CD4-positive, alpha-beta T cell treated with Interferon alpha-2 for 1 hour (primary cell): ENCODE measurements at places on chromosomes 2 and 18.

- DNase-seq: no peak
Observed at GRCh38 chr18:79699653-79700052, 20.1 kb downstream of the CTDP1 start.

DNA sequence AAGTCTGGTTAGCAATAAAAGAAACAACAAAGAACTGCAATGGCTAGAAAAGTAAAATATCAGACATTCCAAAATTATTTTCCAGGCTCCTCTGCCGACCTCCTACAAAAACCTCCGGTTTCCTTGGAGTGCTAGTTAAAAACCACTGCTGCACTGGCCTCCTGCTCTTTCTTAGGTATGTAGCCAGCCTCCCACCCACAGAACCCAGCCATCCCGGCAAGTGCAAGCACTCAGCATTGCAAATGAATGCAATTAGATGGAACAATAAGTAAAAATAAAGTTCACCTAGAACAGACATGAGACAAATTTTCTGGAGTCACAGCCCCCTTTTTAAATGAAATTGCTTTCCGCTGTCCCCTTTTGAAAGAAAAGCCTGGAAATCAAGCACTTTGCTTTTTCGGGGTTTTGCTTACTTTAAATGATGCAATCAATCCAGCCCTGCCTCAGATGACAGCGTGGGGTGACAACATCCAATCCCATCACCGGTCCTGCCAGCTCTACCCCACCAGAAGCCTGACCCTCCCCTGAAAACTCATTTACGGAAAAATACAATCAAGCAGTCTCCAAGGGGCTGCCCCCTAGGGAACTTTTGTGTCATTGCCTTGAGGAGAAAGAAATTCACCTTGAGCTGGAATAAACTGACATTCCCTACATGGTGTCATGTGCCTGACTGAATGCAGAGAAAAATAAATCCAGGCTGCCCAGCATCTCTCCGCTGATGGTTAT lies 199.8 kb downstream of the EPHA4 start:
- no peak for DNase-seq

DNA sequence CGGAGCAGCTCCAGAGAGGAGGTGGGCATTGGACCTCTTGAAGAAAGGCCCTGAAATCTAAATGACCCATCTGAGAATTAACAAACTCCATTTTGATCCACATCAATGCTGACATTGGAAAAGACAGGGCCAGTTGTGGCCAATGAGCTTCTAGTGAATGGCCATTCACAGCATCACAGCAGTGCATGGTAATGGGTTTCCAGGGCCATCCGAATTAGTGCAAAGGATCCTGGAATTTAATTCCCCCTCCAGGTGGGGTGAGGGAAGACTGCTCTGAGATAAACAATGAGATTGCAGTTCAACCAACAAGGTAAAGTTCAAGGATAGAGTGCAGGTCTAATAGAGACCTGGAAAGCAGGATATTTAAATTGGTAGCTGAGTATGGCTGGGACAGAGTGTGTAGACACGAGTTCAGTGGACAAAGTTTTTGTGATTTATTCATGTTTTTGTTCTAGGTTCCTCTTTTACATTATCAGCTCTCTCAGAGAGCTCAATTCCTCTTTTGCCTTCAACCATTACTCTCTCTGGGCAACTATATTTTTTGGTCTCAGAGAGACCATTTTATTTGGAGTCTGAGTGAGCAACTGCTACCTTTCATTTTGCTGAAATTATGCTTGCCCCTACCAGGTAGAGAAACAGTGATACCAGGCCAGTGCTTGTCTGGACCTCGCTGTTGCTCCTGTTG lies 5.0 kb downstream of the TACR1 start:
- DNase-seq: no peak

DNA sequence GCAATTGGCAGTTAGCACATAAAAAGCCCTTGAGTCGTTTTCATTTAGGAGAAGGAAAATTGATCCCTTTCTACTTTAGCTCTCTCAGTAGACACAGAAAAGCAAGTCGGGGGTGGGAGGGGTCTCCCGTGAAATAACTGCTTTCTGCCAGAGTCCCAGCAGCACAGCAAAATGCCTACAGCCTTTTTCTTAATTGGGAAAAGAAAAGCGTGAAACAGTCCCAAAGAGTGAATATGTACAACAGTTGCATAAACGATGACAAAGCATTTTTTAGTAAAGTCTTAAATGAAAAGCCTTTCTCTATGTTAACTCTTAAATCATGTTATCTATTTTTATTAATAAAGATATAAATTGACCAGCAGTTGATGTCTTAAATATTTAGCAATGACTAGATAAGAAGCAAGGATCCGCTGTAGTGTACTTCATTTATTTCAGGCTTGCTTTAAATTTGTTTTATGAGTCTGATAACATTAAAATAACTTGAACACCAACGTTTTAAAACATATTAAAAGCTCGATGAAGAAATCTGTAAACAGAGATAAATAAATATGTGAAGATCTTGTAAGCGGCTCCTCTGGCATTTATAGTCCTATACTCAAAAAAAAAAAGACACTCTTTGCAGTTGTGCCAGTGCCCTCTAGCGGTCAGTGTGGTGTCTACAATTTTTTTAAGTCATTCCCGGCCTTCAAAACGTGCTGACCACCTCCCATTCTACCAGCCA lies 42.3 kb upstream of the ATIC start:
- DNase-seq: peak; percentile 40
